ENCODE measurements at places on chromosomes 12 and 14.

DNA sequence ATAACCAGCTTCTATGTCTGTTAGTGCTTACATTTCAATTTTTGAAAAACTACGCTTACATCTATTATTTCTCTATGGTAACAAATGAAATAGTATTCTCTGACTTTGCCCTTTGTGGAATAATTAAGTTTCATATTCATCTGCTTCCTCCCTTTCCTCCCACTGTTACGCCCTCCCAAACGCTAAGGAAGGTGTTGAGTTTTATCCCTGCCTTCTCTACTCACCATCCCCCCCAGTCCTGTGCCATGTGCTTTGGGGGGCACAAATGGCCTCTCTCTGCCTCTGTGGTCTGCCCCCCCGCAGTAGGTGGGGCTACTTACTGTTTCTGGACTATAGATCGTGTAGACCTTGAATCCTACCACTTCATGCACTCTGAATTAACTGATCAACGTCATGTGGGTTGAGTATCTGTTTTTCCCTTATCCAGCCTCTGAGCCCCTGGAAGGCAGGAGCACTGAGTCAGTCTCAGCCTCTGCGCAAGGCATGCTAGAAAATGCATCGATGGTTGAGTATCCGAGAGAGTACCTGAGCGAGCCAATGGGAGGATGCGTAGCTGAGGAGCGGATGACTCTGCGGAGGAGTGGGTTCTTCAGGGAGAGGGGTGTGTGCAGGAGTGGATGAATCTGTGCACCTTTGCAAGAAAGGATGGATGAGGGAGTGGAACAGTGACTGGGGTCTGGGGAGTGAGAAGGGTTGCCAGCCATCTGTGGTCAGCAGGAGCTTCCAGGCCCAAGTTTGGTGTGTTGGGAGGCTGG, 114.5 kb upstream of the RTL1 start:
- DNase-seq, result no peak
- H3K4me3 ChIP-seq, result no peak overlapping the region
- peaks cover 2% of the 10 kb centered on the region for H3K36me3 ChIP-seq

GRCh38 chr12:65911321-65911720, 87.0 kb downstream of the HMGA2 start:
- peaks cover 38% of the 10 kb centered on the region for H3K36me3 ChIP-seq
- no peak overlapping the region for H3K4me3 ChIP-seq
- DNase-seq, result no peak
- no peak overlapping the region for H3K27ac ChIP-seq
- H3K4me1 ChIP-seq, result peaks cover 37% of the 10 kb centered on the region

DNA sequence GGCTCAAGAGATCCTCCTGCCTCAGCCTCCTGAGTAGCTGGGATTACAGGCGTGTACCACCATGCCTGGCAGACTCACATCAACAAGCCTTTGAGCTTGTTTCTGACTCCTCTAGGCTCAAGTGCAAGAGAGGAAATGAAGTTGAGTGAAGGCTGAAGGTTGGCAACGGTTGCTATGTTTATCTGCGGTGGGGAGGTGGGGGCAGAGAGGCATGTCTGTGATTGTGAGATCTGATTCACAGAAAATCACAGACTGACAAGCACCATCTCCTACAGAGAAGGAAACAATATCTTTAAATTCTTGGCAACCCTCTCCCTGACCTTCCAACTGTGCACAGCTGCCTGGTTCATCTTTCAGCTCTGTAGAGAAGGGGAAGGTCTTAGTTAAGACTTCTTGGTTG, 22.1 kb upstream of the NINJ2 start:
- H3K4me3 ChIP-seq, result no peak overlapping the region
- no peak for DNase-seq
- H3K27ac ChIP-seq, result no peak overlapping the region

DNA sequence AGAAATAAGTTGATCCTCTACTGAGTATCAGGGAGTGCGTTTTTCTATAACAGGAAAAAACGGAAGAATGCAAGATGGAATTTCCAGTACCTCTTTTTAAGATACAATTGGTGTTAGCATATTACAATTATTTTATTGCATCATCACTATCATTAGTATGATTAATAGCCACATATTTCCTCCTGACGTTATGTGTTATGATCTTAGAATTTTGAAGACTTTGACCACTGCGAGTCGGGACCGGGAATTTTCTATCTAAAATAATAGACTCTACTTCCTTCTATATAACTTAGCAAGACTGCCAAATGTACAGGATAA, 679 bp upstream of the SAV1 start:
- no peak overlapping the region for H3K4me3 ChIP-seq
- H3K36me3 ChIP-seq, result peaks cover 2% of the 10 kb centered on the region
- H3K27ac ChIP-seq, result no peak overlapping the region
- H3K4me1 ChIP-seq, result peaks cover 14% of the 10 kb centered on the region
- no peak for DNase-seq
- no peaks in the 10 kb centered on the region for H3K27me3 ChIP-seq

DNA sequence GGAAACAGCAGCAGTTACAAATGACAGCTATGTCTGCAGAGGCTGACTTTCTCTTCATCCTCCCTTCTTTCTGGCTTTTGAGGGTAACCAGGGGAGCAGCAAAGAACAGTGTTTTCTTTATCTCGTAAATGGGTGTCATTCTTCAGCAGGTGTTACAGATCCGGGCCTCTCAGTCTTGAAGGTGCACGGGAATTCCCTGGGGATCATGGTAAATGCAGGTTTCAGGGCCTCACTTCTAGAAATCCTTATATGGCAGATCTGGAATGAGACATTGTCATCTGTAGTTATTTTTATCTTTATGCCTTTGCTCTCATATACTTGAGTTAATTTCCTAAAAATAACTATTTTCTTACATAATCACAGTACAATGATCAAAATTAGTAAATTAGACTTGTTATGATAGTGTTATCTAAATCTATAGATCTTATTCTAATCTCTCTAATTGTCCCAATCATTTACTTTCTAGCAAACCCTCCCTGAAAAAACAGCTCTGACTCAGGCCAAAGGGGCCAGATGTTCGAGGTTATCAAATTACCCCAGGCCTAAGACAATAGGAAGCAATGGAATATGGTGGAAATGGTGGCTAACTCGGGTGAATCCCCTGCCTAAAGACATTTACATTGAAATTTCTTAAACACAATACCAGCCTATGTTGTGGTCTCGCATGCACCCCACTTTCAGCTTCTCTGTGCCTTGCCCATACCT, 145.0 kb downstream of the CAND1 start:
- H3K36me3 ChIP-seq, result no peaks in the 10 kb centered on the region
- H3K4me3 ChIP-seq, result no peak overlapping the region
- no peak for DNase-seq
- no peak overlapping the region for H3K27ac ChIP-seq

DNA sequence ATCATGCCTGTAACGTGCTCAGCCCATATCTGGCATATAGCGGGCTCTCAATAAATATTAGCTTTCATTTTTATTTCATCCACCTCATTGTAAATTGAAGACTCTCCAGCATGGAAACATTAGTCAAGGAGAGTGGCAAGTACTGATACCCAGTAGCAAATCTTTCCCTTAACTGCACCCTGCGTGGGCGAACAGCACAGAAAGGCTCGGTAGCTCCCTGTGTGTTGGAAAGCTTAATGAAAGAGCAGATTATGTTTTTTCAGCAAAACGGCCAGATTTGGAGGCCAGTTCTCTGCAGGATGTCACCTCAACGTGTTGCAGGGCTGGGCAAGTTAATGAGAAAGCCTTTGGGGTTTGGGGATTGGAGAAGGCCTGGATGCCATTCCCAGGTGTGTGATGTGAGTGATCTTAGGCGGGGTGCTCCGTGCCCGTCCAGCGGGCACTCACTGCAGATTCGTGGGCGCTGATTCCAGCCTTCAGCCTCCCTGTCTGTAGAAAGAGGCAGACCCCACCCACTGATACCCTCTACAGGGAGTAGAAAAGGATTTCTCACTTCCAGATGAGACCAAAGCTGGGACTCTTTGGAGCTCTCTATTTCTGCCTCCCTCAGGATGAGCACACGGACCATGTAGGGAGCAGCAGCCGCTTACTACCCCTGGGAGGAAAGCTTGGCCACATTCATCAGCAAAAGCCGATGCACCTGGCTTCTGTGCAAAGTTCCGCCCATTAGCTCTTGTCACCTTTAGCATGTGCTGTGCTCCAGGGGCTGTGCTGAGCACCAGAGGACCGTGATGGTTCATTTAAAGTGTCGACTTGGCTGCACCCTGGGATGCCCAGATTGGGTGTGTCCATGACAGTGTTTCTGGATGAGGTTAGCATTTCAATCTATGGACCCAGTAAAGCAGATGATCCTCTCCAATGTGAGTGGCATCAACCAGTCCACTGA, 29.1 kb downstream of the C14orf132 start:
- no peaks in the 10 kb centered on the region for H3K27me3 ChIP-seq
- peaks cover 5% of the 10 kb centered on the region for H3K36me3 ChIP-seq
- H3K27ac ChIP-seq, result no peak overlapping the region
- DNase-seq, result no peak

- H3K36me3 ChIP-seq, result peaks cover 15% of the 10 kb centered on the region
- H3K4me1 ChIP-seq, result peaks cover 23% of the 10 kb centered on the region
- no peak overlapping the region for H3K27ac ChIP-seq
- no peaks in the 10 kb centered on the region for H3K27me3 ChIP-seq
- no peak overlapping the region for H3K4me3 ChIP-seq
Measured at GRCh38 chr12:123983822-123984485, 10.9 kb downstream of the ZNF664 start.

DNA sequence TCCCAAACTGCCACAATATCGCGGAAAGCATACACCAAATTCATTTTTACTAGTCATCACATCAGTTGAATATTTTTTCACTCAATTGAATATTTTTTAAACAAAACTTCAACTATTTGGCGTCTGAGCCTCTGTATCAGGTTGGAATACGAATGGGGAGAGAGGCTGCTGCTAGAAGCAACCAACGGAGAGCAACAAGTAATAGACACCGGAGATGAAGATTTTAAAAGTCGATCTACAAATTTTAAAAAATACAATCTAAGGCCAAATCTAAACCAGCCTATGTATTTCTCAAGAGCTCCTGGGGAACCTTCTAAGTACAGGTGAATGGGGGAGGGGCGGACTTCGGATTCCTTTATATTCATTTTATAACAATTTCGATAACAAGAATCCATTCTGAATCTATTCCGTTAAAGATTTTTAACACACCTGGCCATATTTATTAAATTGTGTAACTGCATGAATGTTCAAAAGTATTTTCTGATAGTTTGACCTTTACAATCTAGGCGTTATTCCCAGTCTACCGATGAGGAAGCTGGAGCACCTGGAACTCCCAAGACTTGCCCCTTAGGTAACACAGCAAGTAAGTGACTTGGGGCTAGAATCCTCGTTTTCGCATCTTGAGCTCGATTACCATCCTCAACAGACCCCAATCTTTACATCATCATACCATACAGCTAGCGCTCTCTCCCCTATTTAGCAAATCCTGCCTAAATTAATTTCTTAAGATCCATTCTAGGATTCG, 1.2 kb downstream of the GNPNAT1 start:
- no peak for DNase-seq
- H3K27me3 ChIP-seq, result peaks cover 4% of the 10 kb centered on the region
- peak overlapping the region; percentile 89 for H3K4me3 ChIP-seq
- H3K4me1 ChIP-seq, result peaks cover 39% of the 10 kb centered on the region

GRCh38 chr14:55348766-55349453, 62.7 kb downstream of the ATG14 start:
- no peaks in the 10 kb centered on the region for H3K27me3 ChIP-seq
- H3K4me3 ChIP-seq, result no peak overlapping the region
- H3K36me3 ChIP-seq, result peaks cover 4% of the 10 kb centered on the region
- H3K27ac ChIP-seq, result no peak overlapping the region
- DNase-seq, result no peak

DNA sequence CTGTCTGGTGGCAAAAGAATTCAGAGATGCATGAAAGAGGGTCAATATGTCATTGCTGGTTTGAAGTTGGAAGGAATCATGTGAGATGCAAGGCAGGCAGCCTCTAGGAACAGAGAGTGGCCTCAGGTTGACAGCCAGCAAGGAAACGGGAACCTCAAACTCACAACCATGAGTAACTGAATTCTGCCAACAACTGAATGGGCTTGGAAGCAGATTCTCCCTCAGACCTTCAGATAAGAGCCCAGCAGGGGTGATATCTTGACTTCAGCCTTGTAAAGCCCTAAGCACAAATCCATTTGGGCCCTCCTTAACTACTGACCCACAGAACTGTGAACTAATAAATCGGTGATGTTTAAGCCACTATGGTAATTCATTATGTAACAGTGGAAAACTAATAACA, 35.8 kb downstream of the USP15 start:
- peaks cover 5% of the 10 kb centered on the region for H3K4me1 ChIP-seq
- no peaks in the 10 kb centered on the region for H3K27me3 ChIP-seq
- no peak overlapping the region for H3K27ac ChIP-seq
- H3K36me3 ChIP-seq, result peaks cover 47% of the 10 kb centered on the region
- no peak for DNase-seq

DNA sequence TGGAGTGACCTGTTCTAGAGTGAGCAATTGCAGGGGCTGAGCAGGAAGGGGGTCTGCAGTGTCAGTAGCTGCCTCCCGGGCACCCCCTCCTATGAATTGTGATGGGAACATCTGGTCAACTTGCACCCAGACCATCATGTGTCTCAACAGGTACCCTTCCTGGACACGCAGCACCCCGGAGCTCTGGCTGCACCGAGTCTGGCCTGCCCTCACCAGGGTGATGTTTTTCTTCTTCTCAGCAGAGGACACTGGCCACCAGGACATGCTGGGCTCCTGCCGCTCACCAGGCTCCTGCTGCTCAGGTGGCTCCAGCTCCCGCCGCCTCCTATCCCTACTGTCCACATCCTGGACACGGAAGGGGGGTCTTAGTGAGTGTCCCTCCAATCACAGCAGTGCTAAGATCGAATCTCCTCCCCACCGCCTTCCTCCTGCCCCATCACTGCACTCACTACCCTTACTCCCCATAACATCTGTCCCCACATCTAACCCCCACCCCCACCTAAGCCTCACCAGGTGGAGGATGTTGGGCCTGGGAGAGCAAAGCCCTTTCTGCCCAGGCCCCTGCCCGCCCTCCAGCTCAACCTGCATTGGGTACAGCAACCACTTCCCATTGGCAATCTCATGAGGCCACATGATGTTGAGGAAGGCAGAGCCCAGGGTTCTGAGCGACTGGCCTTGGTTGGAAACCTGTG, 14.9 kb downstream of the ITGA7 start:
- no peaks in the 10 kb centered on the region for H3K27me3 ChIP-seq
- no peak for DNase-seq
- H3K4me1 ChIP-seq, result no peaks in the 10 kb centered on the region
- H3K36me3 ChIP-seq, result peaks cover 3% of the 10 kb centered on the region

GRCh38 chr12:120749256-120749655, 23.6 kb downstream of the ACADS start:
- H3K4me3 ChIP-seq, result no peak overlapping the region
- no peak overlapping the region for H3K27ac ChIP-seq
- DNase-seq, result no peak
- peaks cover 3% of the 10 kb centered on the region for H3K4me1 ChIP-seq
- no peaks in the 10 kb centered on the region for H3K36me3 ChIP-seq
